ENCODE measurements at places on chromosomes 12 and 14.

DNA sequence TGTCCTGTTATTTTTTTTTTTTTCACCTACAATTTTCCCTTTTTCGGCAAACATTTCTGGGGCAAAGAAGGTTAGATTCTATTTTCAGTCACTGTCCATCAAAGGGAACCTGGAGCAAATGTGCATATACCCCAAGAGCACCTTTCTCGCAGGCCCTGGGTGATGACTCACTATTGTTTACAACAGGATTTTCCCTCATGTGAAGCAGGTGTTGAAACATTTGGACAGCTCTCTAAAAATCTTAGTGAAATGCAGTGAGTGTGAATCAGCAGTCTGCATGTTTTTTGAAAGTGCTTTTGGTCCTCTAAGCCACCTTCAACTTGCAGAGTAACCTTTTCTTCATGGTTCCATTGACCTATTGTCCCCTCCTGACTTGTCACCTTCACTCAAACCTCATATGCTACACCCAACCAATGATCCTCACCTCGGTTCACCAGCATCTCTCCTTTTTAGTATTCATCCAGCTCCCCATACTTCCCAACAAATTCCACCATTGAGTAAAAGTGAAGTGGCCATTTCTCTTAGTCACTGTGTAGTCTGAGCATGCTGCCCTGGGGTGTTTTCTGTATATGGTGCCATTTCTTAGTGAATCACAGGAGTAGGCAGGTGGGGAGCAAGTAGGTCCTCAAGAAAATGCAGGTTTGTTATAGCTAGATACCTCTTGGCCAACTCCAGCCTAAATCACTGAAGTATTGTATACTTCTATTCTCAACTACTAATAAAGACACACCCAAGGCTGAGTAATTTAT, 260.2 kb downstream of the BMP4 start:
- DNase-seq, result no peak

DNA sequence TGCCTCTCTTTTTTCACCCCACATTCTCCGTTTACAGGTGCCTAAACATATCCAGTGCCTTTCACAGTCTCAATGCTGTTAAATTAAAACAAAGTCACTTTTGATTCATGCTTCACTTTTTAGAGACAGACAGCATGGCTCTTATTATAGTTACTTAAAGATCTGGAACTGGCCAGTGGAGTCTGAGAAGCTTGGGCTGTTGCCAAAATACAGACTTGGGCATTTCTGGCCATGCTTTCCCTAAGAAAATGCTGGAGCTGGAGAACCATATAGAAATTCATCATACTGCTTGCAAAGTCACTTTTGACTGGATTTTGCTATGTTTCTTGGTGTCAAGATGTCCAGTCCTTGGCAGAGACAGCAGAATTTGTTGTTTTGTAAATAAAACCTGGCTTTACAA, 12.2 kb upstream of the GPR68 start:
- no peak for DNase-seq

GRCh38 chr14:61025251-61026223, 44.5 kb downstream of the SLC38A6 start:
- DNase-seq, result peak; percentile 74

DNA sequence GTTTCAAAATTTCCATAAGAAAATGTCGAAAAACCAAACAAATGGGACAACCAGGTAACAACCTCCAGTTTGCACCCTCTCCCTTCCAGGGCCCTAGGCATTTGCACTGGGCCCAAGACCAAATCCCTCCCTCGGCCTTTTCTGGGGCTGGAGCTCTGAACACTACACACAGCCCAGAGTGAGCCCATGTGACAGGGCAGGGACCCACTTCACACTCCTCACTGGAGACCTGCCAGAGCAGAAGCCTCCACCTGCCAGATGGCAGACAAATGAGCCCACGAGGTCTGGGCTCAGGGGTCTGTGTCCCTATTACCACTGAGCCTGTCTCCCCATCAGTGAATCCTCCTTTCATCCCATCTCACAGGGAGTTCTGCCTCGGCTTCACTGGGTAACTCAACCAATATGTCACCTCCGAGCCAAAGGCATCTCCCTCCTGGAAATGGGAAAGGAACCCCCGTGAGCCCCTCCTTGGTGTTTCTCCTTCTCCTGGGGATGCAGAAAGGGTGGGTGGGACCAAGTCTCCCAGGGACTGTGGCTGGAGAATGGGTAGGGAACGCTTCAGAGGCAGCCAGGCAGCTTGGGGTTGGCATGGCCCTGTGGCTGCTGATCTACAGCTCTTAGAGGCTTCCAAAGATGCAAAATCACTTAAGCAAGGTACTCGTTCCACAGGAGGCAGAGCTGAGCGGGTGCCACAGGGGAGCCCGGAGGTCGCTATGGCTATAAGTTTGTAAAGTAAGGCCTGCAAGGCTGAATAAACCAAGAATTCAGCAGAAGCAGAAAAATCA, 10.6 kb downstream of the VWF start:
- no peak for DNase-seq

DNA sequence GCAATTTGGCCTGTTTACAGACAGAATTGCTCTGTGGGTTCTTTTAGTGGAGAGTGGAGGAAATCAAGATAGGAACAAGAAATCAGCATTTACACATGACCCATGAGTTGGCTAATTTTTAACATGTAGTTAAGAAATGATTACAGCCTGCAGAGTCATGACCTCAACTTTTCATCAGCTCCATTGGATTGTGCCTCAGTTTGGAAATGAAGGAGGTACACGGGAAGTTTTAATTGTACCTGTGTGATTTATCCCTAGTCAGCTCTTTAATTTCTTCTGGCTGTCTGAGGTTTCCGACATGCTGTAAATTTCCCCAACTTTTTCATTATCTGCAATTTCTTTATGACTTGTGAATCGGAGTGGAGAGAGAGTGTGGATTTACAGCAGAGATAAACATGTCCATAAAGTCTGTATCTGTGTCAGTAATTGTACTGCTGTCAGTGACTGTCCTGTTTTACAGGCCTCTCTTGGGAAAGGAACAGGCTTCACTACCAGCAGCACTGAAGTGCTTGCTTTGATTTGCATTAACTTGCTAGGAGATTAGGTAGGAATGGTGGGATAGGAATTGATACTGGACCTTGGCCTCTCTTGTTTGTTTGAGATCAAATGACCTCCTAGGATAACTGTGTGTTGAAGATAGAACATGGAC, 49.2 kb downstream of the LIN52 start:
- DNase-seq, result no peak

DNA sequence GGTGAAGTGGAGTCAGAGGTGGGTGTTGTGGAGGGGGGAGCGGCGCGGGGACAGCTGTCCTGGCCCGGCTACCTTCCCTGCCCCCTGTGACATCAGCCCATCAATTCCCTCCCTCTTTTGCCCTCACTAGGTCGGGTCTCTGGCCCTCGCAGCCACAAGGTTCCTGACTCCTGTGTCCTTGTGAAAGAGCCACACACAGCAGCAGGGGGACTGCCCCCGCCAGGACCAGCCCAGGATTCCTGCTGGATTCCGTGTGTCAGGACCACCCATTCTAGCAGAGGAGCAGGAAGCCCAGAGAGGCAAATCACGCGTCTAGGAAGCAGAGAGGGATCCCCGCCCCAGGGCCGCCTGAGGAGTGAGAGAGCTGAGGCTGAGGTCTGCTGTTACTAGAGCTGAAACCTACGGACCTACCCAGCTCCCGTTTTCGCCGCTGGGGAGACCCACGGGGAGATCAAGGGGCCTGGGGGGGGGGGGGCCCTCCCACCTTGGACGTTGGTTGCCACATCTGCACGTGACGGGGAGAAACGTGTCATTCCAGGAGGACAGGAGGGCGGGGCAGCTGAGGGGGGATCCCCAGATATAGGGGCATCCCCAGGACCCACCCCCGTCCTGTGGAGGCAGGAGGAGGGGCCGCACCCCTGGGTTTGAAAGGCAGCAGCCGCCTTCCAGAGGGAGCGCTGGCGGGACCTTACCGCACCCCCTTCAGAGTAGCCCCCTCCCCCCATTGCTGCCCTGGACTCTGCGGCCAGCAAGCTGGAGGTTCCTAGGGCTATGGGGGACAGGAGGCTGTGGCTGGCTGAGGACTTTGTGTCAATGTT, 12.5 kb upstream of the INF2 start:
- DNase-seq, result no peak

DNA sequence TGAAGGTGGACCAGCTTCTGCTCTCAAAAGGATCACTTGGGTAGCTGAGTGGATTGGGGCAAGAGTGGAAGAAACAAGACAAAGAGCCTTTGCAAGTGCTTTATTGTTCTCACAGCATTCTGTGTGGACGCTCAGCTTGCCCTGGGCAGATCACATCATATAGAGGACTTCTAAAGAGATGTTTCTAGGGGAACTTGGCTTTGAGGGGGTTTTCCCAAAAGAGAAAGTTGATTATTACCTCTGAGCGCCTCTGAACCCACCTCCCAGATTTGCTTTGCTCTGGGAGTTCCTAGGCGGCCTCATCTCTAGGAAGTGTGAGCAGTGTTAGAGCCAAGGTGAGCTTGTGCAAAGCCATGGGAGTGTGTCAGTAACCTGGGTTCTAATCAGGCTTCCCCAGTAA, 81.7 kb downstream of the RIN3 start:
- DNase-seq, result no peak

GRCh38 chr12:55874443-55874842, 31.7 kb upstream of the MMP19 start:
- DNase-seq, result no peak

DNA sequence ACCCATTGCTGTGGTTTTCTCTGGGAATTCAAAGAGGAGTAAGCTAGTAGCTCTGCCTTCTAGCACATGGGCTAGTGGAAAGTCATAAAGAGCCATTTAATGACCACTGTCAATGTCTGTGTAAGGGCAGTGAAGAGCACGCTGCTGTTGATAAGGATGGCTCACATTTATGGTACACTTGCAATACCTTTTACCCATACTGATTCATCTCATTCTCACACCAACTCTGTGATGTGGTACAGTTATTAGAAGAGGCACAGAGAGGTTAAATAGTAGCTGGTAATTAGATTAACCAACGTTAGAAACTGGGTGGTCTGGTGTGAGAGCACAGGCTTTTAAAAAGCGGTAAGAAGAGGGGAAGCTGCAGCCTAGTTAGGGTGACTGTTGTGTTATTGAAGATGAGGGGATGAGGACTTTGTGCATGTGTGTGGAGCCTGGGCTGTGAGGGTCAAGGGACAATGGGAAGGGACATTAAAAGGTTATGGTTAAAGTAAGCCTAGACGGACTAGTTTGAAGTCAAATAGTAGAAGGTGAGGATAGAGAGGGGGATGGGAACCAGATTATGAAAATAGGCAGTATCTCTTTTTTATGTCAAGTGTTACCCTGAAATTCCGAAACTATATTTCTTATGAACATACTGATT, 25.2 kb downstream of the RASSF3 start:
- DNase-seq, result no peak

DNA sequence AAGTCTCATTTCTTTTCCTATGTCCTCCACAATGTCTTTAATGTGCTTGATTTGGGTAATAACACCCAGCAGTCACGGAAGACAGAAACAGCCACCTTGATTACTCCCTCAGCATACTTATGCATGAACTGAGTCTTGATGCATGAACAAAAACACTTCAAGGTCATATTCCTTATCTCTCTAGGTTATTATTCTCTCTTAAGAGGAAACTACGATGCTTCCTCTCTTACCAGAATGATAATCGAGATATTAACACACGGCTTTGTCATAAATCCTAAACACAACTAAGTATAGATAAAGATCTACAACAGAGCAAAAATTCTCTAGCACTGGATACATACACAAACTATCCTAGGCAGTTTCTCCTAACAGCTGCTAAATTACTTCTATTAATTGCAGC, 583.5 kb upstream of the ATP2B1 start:
- no peak for DNase-seq

GRCh38 chr12:83801972-83802371, 1110.6 kb downstream of the SLC6A15 start:
- no peak for DNase-seq

GRCh38 chr12:107379852-107380567, 286.7 kb upstream of the CRY1 start:
- DNase-seq, result peak; percentile 44

DNA sequence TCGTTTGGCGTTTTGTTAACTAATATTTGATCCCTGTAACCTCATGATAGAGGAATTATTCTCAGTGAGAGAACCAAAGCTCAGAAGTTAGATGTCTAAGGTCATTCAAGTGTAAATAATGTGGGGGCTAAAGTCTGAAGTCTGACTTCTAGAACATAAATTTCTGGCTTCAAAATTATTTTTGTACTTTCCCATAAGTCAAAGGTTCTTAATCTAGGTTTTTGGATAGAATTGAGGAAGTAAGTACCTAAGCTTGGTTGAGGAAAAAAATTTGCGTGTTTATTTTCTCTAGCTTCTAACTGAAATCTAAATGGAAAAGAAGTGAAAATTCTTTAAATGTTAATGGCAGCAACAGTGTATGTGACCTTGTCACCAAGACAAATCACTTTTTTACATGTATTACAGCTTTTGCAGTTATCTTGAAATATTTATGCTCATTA, 2.3 kb downstream of the LARP4 start:
- DNase-seq, result no peak

DNA sequence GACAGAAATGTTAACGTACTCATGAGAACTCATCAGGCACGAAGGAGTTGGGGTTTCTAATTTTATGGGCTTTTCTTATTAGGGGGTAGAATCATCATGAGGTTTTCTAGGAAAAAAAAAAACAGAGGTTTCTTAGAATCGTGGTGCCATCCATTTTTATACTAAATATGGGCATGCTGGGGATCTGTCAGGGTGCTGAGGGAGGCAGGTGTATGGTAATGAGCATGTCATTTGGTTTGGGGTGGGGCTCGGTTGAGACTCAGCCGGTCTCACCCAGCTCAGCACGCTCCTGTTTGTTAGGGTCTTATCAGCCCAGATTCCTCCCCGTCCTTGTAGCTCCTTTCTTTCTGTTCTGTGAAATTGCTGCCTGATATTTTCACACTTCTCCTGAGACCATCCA, 98.2 kb downstream of the DICER1 start:
- DNase-seq, result no peak

GRCh38 chr12:15435597-15435996, 113.3 kb downstream of the PTPRO start:
- DNase-seq, result no peak

DNA sequence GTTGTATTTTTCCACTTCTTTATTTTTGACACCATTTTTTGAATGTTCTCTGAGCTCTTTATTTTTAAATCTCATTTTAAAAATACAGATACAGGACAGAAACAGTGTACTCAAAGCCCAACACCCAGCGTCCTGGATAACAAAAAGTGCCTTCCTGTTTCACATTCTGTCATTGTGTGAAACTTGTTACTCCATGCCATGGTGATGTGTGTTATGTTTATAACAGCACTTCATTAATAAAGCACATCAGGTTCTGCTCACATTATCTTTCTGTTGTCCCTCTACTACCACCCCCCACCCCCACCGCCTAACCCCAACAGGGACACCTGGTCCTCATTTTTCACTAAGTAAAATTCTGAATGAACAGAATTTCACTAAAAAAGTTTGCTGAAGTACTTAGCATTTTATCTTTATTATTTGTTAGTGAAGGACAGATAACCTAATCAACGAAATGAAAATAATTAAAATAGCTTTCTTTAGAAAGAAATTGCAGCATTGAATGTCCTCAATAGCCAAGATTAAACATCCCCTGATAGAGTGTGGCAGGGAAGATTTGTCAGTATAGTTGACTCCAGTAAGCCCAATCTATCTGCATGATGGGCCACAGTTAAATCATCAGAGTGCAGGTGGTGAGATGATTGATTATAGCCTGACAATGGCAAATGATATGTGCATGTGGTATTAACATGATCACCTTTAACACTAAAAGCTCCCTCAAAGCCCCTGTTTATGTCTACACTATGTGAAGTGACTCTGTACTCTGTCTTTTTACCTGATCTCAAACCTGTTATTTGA, 153.9 kb downstream of the ACSS3 start:
- DNase-seq, result no peak

GRCh38 chr14:22099942-22100763, 426.5 kb upstream of the OR4E1 start:
- peak; percentile 29 for DNase-seq

GRCh38 chr14:50804181-50804721, 26.7 kb downstream of the NIN start:
- DNase-seq, result no peak
